ENCODE measurements at places on chromosomes 3 and 15. TPM values are rescaled to one million over a fixed set of nuclear protein-coding genes. Genes with fewer than 3 reads are reported as not detected.

Gene SLC9C1
- 0.26 TPM for total RNA-seq

Gene MAP1A
- 29.1 TPM for total RNA-seq

Gene PLAAT1
- total RNA-seq = 1.2 TPM

Gene PAQR5
- total RNA-seq = 1.9 TPM

Gene GOLGA6D
- total RNA-seq = not detected
